Activated gamma-delta T cell (primary cell): ENCODE measurements at places on chromosomes 4 and X.

- peak; percentile 20 for DNase-seq
Measured at GRCh38 chrX:119757979-119758730, at the start of gene SOWAHD. Gene SOWAHD, plus strand, starts transcription at chrX:119758588. Its CDS starts 80 bp downstream, at chrX:119758668.

DNA sequence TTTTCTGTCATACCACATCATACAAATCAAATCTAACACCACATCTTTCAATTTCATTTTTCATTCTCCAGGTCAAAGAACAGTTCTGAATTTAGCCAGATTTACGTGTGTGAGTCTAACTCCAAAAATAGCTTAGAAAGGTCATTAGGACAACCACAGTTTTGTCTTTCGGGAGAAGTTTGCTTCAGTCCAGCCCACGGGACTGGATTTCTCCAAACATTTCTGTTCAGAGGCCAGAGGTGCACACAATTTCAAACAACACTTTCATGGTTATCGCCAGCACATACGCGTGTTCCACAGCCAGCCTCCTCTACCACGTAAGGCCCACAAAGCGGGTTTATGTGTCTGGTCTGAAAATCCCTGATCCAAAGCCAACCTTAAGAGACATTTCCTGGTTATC lies 65.9 kb downstream of the VEGFC start:
- DNase-seq, result no peak

DNA sequence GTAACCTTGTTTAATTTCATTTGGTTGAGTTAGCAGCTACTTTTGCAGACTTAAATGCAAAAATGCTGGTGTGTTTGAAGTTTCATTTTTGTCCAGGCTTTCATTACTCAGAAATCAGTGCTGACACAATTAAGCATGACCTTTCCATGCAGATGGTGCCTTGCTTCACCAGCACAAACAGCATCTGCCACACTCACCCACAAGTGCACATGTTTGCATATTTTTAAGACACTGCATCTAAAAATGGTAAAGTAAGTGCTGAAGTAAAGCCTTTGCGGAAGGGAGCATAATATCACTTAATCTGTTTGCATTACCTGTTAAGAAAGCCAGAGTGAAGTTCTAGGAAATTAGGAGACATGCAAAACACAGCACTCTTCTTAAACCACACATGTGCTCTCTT lies 7.3 kb upstream of the DAPP1 start:
- DNase-seq, result no peak

DNA sequence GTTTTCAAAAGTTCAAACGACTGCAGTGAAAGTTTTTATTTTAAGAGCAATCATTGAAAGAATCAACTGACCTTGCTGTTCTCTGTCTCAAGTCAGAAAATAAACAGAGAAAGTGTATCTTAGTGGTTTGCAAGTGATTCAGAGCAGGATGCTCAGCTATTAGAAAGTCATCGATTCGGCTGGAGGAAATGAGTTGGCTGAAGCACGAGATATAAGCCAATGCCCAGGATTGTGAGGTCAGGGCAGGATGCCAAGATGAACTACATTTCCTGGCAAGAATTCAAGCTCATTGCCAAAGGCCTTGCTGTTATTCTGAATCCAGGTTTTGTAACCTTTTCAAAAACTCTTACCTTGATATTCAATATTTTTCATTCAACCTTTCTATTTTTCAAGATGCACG lies 541.4 kb upstream of the BOD1L1 start:
- no peak for DNase-seq

DNA sequence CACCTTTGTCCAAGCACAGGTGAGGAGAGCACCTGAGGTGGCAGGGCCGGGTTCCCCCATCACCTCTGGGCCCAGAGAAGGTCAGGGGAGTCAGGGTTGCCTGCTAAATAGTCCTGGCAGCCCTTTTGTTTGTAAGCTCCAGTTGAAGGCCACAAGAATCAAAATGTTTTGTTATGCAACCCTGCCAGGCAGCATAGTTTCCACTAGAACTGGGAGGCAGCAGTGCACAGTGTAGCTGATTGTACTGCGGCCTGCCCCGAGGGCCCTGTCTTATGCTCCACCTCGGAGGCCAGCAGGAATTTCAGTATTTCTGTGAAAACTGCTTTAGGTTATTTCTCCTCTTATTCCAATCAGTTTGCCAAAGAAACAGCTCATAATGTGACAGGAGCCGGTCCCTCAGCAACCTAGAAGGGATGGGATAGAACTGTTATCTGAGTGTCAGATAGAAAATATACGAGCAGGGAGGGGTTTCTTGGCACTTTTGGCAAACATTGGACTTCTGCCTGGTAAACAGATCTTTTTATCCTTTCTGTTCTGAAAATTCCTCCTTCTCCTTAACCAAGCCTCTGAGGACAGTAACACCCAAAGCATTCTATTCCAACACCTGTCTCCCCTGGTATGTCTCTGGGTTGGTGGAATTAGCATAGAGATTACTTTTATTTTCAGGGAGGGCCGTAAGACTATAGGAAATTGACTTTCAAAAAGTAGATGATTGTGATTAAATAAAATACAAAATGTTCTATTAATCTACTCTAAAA lies 93.6 kb downstream of the LNX1 start:
- DNase-seq, result no peak

DNA sequence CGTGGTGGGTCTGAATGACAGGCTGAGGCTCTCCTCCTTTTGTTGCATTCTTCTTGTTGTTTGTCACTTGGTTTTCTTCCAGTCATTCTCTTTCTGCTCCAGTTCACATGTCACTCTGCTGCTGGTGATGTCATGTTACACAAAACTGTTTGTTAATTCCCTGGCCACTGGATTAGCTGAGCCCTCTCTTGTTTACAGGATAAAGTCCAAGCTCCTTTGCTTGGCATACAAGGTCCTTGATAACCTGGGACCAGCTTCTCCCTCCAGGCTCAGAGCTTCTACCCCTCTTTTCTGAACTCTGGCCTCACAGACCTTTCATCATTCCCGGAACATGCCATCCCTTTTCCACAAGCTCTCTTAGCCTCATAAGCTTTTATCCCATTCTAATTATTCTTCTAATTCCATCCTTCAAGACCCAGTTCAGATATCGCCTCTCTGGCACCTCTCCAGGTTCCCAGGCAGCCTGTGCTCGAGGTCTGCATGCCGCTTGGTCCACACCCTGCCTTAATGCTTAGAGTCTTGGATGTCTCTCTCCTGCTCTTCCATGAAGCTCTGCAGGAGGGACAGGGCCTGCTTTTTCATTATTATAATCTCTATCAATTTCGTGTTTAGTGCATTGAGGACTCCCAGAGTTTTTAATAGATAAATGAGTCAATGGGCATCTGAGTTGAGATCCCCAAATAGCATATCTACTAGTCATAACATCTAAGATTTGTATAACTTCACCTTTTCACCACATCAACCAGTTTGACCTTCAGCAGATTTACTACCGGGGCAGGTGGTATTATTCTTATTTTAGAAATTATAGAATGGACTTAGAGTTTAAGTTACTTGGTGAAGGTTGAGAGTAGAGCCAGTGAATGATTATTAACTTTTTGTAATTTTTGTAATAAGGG lies 98.7 kb downstream of the TMEM131L start:
- no peak for DNase-seq

- DNase-seq, result no peak
Measured at GRCh38 chr4:25180524-25181131, 20.4 kb upstream of the SEPSECS start.

DNA sequence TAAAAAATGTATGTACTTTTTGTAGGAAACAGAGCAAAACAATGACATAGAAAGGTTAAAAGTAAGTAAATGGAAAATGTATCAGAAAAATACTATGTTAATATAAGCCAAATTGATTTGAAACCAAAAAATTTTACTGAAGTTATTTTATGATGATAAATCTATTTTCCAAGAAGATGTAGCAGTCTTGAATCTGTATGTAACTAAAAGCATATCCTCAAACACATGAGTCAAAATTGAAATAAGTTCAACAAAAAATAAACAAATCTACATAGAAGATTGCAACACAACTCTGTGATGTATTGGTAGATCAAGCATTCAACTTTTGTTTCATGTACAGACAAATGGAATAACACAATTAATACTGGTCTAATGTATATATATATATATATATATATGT lies 450.0 kb downstream of the SPRY1 start:
- no peak for DNase-seq

- no peak for DNase-seq
Measured at GRCh38 chr4:129167640-129168260, 71.8 kb downstream of the C4orf33 start.

GRCh38 chrX:129493643-129494042 lies 29.6 kb downstream of the SMARCA1 start:
- DNase-seq, result no peak

DNA sequence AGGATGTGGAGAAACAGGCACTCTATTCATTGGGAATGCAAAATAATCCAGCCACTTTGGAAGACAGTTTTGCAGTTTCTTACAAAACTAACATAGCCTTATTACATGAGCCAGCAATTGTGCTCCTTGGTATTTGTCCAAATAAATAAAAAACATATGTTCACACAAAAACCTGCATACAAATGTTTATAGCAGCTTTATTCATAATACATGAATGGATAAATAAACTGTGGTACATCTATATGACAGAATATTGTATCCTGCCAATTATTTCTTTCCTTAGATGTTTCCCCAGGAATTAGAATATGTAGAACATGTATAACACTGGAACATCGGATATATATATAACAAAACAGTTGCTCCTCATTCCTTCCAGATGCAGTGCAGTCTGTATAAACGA lies 57.7 kb upstream of the VEGFC start:
- DNase-seq, result no peak

- DNase-seq, result no peak
Measured at GRCh38 chr4:27018076-27018475, 157.4 kb downstream of the STIM2 start.

GRCh38 chr4:61185288-61185687 lies 14.8 kb upstream of the ADGRL3 start:
- DNase-seq, result no peak

- no peak for DNase-seq
Measured at GRCh38 chr4:150096625-150097024, 18.4 kb downstream of the DCLK2 start.

- no peak for DNase-seq
Measured at GRCh38 chrX:113370006-113370405, 529.4 kb upstream of the AMOT start.

- no peak for DNase-seq
Measured at GRCh38 chrX:20418379-20419150, 151.9 kb upstream of the RPS6KA3 start.

DNA sequence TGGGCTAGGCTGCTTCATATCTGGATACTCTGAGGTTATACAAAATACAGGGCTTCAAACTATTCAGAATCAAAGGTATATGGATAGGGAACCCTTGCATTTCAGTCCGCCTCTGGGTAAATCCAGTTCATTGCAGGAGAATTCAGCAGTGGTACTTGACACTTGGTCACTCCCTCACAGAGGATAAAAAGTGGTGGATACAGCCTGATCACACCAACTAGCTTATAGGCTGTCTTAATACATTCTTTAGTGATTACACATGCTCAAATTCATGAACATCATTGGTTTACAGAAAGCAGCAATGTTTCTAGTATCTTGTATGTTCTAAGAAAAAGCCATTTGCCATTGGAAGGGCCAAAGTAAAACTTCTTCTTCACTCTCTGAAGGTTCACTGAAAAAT lies 104.8 kb upstream of the PDE5A start:
- no peak for DNase-seq

GRCh38 chr4:106601519-106601918 lies 232.9 kb upstream of the GIMD1 start:
- no peak for DNase-seq

DNA sequence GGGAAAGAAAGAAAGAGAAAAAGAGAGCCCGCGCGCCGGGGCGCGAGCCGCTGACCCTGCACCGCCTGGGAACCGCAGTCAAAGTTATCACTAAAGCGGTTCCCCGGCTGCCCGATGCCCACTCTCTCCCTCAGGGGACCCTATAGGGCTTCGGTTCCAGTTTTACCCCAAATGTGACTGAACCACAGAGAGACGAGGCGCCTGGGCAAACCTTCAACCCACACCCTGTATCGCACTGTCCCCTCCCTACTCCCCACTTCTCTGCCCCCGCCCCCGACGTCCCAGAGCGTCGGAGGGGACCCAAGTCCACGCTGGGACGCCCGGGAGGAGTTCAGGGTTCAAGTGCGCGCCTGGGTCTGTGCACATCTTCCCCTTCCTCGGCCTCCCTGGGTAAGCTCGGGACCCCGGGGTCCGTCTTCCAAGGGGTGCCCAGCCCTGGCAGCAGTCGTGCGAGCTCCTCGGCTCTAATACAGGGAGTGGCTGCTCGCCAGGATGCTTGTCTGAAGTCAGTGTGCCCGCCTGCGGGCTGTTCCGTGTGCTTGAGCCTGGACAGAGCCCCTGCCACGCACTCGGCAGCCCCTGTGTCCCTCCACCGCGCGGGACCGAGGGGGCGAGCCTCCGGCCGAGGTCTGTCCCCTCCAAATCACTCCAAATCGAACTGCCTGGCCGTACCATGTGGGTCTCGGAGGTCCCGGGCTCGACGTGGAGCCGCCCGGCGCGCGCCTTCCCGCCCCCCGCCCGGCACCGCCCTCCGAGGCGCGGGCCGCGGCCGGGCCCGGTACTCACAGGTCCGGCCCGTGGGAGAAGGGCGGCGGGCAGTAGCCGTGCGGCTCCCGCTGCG lies 960 bp downstream of the TRPC3 start:
- DNase-seq, result peak; percentile 14

DNA sequence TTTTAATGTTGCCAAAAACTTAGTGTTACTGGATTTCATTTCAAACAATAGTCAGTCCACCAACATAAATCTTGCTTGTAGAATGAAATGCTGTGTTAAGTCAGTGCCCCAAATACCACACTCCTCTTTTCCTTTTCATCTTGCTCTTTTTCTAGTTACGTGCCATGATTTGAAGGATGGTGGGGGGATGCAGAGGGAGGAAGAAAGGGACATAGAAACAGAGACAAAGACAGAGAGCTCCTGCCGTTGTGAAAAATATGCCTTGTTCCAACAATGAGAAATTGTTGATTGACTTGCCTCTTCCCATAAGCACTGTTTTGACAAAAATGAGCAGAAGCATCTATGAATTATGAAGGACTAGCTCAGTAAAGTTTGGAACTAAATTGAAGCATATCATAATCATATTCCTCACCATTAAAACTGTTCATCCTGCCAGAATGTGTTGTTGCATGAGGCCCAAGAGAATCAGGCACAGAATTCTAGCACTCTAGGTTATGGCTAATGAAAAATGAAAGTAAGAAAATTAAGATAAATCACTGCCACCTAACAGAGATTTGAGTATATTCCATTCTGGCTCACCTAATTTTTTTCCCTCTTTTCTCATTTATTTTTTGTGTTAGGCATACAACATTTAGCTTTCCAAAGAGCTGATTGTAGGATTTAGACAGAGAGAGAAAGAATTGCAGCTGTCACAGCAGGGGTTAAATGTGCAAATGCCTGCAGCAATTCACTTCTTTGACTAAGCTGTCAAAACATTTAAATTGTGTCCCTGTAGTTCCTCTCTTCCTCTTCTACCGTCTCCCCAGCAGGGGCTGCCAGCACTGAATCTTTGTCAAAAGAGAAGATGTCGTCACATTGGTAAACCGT lies 111.6 kb upstream of the PTPN13 start:
- no peak for DNase-seq
